ENCODE measurements at places on chromosomes 6 and 20.

- no peak for DNase-seq
Measured at GRCh38 chr20:47782920-47783552, 2.2 kb downstream of the SULF2 start.

GRCh38 chr20:38645980-38646858, 44.6 kb downstream of the ARHGAP40 start:
- peak; percentile 96 for DNase-seq

DNA sequence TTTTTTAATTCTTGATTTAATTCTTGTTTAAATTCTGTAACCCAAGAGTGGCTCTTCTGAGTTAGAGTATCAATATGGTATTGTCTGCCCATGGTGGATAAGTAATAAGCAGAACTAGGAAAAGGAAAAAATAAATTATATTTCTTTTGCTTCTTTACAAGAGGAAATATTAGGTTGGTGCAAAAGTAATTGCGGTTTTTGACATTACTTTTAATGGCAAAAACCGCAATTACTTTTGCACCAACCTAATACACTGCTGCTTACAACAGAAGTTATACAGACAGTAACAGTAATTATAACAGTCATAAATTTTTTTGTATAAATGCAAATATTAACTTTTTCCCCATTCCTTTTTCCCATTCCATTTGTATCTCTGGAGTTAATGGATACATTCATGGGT, 65.6 kb downstream of the HS3ST5 start:
- DNase-seq: no peak

- DNase-seq: no peak
Measured at GRCh38 chr6:106161311-106161874, 75.3 kb downstream of the PRDM1 start.

DNA sequence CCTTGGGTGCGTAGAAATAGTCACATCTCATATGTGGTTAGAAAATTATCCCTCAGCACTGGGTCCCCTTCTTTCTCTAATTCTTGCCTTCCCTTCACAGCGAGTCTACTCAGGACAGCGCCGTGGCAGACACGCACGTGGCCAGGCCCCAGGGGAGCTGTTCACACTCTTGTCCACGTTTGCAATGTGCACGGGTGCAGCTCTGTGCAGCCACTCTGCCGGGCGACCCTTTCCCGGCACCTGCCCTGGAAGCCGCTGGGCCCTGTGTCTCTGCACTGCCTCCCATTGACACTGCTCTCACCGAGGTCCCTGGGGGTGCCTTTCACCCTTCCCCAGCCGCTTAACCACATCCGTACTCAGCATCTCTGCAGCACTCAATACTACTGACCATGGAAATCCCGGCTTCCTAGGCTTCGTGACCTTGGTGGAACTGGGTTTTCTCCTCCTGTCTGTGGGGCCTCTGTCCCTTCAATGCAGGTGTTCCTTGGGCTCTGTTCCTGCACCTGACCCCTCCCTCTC, 104.9 kb downstream of the DACT2 start:
- no peak for DNase-seq

GRCh38 chr20:43529457-43530153, 22.1 kb downstream of the L3MBTL1 start:
- no peak for DNase-seq

- no peak for DNase-seq
Measured at GRCh38 chr6:160027931-160028330, 59.0 kb downstream of the IGF2R start.

DNA sequence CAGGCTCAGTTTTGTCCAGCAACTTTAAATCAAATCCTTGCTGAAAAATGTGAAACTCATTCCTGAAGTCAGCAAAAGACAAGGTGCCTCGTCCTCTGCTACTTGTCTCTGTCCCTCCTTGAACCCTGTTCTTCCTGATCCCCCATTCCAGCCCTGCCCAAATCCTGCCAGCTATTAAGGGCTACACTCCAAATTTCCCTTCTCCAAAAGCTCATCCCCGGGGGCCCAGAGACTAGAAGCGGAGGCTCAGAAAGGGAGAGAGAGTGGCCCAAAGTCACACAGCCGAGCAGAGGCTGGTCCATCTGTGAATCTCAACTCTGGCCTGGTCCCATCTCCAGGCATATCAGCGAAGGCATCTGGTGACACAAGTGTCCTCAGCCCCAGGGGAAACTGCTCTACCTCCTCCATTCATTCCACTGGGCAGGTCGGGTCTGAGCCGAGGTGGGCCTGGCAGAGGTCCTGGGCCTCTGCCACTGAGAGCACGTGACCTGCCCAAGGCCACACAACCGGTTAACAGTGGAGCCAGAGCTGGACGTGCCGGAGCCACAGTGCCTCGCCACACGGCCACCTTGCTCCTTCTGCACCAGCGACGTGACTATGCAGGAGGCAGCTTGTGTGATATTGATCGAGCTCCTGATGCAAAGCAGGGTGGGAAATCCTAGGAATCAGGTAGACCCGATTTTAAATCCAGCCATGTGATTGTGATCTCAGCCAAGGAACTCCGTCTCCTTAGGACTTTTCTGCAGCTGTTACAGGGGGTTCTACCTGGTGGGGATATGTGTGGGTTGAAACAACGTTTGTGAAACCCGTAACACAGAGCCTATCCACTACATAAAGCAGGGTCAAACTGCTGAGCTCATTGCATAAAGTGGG, 28.6 kb downstream of the NOL4L start:
- no peak for DNase-seq

DNA sequence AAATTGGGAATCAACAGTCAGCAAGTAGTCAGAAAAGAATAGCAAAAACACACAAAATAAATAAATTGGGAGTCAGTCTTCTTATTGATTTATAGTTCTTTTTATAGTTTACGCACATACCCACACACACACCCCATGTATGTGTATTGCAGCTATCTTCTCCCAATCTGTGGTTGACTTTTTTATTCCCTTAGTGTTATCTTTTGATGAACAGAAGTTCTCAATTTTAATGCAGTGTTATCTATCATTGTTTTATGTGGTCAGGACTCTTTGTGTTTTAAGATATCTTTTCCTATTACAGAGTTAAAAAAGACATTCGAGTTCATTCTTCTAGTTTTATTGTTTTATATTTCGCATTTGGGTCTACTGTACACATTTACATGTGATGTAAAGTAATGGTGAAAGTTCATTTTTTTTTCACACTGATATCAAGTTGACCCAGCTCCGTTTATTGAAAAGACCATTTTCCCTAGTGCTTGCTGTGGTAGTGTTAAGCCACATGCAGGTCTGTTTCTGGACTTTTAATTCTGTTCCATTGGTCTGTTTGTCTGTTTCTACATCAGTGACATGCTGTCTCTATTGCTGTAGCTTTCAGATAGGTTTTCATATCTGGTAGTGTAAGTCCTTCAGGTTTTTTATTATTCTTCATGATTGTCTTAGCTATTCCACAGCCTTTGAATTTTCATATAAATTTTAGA, 78.4 kb downstream of the ZFAND3 start:
- DNase-seq: no peak

GRCh38 chr6:88702956-88703556, 260.4 kb downstream of the RNGTT start:
- DNase-seq: no peak

GRCh38 chr20:3901028-3901705, 12.0 kb downstream of the PANK2 start:
- DNase-seq: no peak

DNA sequence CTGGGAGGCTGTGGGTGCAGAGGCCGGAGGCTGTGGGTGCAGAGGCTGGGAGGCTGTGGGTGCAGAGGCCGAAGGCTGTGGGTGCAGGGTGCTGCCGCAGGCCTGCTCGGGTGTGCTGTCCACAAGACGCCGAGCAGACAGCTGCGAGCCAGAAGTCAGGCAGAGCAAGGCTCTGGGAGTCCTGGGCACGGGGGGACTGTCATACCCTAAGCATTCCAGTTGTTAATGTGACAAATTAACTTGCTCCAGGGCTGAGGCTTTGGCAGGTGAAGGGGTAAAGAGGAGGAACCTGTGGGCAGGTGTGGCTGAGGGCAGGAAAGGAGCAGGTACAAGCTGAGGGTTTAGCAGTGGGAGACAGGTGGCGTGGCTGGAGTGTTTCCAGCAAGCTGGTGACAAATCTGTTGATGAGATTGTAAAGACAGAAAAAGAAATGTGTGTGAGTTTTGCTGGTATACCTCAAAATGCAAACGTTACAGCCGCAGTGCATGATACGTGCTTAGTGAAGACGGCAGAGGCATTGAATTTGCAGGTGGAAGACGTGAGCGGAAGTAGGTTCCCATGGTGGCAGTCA, 14.2 kb upstream of the ADRM1 start:
- DNase-seq: no peak

DNA sequence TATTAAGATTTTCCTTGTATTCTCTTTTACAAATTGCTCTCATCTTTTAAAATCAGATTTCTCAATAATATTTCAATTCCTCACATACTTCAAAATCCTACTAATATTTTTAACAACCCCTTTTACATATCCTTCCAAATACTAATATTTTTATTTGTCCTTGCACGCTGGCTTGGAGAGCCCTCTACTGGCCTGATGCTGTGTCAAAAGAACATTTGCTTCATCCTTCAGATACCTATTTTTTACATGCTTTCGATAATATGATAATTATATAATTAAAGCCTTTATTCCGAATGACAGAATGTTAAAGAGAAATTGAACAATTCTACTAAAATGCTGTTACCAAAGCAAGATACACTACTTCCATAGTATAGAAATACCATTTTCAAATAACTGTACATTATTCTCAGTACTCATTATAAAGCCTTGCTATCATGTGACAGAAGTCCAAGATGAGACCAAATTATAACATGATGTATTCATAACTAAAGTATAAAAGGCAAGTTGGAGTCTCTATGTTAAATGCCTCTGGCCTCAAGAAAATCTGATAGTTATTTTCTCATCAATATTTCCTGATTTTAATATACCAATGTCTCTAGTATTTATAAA, 39.0 kb upstream of the PLN start:
- no peak for DNase-seq

GRCh38 chr6:113306552-113307145, 550.5 kb upstream of the MARCKS start:
- DNase-seq: peak; percentile 10

- DNase-seq: peak; percentile 54
Measured at GRCh38 chr20:48716086-48716485, 111.7 kb downstream of the PREX1 start.

DNA sequence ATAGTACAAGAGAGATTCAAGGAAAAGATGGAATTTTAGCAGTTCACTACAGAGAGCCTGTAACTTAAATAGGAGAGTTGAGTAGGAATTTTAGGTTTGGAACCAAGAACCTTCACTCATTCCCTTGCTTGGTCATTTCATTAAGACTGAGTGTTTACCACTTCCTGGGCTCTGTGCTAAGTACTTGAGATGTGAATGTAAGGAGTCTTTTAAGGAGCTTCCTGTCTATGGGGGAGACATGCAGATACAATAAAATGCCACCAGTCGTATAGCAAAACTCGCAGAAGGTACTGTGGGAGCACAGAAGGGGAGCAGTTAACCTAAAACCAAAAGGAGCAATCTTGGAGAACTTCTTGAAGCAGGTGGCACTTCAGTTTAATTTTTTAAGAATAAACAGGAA, 204.2 kb downstream of the SLC24A3 start:
- DNase-seq: no peak

GRCh38 chr6:12601881-12602280, 114.7 kb upstream of the PHACTR1 start:
- no peak for DNase-seq

- DNase-seq: no peak
Measured at GRCh38 chr6:82217018-82217586, 30.4 kb downstream of the IBTK start.

DNA sequence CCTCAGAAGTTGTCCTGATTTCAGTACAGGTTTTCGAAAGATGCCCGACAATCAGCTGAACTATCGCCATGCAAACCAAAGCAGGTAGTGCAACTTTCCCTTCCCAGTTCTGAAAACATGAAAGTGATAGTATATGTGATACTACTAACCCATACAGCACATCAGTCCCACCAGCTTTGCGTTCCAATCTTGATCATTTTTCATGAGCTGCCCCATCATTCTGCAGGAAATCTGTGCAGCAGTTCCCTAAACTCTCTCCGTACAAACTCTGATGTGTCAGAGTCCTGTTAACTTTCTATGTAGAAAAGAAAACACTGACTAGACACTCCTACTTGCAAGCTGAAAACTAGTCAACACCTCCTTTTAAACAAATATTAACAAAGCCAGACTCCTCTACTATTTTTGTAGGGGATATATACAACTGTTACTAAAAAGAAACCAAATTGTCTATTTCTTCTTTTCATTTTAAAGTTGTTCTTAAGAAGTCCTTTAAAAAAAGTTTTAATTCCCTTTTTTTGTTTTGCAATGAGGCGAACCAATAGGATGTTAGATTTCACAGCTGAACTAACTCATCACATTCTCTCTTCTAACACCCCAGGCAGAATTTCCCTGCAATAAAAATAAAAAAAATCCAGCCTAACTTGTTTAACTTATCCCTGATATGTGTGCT, 99.6 kb upstream of the DST start:
- DNase-seq: no peak

DNA sequence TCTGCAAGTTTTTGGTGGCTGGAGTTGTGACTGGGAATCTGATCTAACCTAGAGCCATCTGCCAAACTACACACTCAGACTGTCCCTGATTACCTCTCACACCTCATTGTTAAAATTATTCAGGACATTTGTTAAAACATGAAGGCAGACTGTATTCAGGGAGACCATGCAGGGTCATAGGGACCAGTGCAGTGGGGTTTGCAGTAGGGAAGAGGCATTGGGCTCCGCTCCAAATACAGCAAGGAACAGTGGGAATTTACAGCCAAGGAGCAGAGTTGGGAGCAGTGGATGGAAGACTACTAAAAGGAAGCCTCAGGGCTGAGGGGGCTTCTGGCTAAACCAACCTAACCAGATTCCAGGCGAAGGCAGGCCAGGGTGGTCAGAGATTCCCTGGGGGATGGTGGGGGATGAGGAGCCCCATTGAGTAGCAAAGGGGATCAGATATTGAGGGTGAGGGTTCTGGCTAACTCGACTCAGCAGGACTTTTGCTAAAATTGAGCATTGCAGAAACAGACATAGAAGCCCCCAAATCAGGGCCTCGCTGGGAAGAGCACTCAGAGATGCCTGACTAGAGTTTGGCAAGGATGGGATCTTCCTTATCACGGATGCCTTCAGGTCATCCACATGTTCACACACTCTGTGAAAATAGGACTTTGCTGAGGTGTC, 172.0 kb downstream of the ZDHHC14 start:
- no peak for DNase-seq
